Heart right ventricle (tissue), 16 donors: ENCODE measurements at places on chromosomes 7 and 10. TPM values are rescaled to one million over a fixed set of nuclear protein-coding genes. Genes with fewer than 3 reads are reported as not detected.

DNA sequence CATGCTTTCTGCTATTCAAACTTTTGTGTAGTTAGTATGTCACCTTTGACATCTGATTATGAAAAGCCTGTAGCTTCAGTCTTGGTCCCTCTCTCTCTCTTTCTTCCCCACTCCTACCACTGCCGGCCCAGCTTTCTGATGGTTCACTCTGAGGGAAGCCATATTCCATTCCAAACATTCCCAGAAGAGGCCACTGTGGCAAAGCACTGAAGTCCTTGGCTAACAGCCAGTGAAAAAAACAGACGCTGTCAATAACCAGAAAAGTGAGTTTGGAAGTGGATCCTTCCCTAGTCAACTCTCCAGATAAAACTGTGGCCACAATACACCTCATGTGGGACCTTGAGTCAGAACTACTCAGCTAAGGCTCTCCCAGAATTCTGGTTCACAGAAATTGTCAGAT, 950.7 kb upstream of the PHF14 start:
- no peak overlapping the region for H3K4me3 ChIP-seq
- H3K27me3 ChIP-seq, result no peaks in the 10 kb centered on the region
- no peak overlapping the region for H3K27ac ChIP-seq
- H3K4me1 ChIP-seq, result peaks cover 5% of the 10 kb centered on the region

The FAM237B gene
- not detected for total RNA-seq

DNA sequence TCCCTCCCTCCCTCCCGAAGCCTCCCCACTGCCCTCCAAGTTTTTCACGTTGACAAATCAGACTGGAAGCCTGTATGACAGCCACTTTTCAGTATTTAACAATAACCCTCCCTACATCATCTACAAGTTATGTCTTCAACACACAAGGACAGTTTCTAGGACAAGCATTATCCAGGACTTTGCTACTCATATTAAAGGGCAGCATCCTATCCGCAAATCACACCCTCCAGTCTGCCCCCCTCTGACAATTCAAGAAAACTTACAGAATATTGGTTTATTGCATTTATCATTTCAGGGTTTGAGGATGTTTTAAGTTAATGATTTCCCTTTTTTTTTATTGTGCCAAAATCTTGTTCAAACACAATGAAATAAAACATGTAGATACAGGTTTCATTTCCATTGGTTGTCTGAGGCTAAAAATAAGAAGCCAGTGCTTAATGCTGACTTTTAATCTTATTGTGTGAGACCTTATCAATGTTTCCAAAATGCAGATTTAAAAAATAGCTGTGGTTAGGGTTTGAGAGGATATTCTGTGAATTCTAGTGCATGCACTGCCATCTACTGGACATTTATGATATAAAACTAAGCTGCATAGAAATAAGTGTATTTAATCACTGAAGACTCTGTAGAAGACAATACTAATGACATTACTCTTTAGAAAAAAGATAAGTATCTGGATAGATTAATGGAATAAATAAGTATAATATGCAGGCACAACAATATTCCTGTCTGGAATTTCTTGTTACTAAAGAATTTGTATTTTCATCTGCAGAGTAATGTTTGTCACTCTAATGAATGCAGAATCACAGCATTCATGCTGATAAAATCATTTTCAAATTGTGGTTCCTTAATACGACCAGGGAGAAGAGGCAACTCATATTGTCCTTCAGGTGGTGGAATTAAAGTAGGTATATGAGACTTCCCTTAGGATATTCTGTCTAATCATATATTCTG, 64.1 kb downstream of the CAV1 start:
- H3K27me3 ChIP-seq, result no peaks in the 10 kb centered on the region
- peak overlapping the region; percentile 71 for H3K27ac ChIP-seq
- peaks cover 34% of the 10 kb centered on the region for H3K4me1 ChIP-seq
- no peaks in the 10 kb centered on the region for H3K36me3 ChIP-seq
- DNase-seq, result no peak
- no peak overlapping the region for H3K4me3 ChIP-seq

The GJD4 gene
- not detected for total RNA-seq

DNA sequence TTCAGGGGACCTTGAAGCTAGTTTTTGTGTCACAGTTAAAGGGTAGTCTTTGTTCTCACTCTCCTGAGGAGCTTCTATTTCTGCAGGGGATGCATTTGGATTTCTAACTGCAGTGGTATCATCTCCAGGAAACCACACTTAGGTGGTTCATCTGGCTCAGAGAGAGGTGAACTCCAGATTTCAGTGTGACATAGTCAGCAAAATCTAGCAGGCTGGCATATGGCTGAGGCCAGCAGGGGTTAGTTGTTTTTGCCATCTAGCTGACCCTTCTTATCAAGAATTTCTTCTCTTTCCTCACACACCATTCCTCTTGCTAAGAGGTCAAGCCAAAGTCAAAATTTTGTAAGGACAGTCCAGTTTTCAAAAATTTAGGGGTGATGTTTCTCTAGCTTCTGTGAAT, 248.2 kb downstream of the REEP3 start:
- no peak for DNase-seq
- no peak overlapping the region for H3K4me3 ChIP-seq

The PRKG1 gene
- 31.1 TPM for total RNA-seq

DNA sequence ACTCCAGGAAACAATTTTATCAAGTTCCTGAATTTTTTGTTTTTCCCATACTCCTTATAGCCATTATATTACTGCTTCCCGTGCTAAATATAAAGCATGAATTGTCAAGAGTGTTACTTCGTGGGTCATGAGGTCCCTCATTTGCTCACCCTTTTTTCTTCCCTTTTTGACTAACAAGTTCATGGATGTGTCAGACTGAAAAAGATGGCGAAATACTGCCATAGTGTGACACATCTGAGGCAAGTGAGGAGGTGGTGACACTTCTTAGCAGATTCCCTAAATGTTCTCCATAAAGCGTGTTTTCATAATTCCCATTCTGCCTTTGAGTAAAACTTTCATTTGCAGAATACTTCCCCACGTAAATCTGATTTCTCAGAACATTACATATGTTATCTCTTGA, 269.6 kb upstream of the FZD1 start:
- no peaks in the 10 kb centered on the region for H3K36me3 ChIP-seq
- H3K4me3 ChIP-seq, result no peak overlapping the region
- peaks cover 14% of the 10 kb centered on the region for H3K4me1 ChIP-seq

- H3K4me1 ChIP-seq, result no peaks in the 10 kb centered on the region
- no peaks in the 10 kb centered on the region for H3K36me3 ChIP-seq
- H3K27ac ChIP-seq, result no peak overlapping the region
- no peaks in the 10 kb centered on the region for H3K27me3 ChIP-seq
- H3K4me3 ChIP-seq, result no peak overlapping the region
- DNase-seq, result no peak
Observed at GRCh38 chr7:3134745-3135144, 91.1 kb upstream of the CARD11 start.

DNA sequence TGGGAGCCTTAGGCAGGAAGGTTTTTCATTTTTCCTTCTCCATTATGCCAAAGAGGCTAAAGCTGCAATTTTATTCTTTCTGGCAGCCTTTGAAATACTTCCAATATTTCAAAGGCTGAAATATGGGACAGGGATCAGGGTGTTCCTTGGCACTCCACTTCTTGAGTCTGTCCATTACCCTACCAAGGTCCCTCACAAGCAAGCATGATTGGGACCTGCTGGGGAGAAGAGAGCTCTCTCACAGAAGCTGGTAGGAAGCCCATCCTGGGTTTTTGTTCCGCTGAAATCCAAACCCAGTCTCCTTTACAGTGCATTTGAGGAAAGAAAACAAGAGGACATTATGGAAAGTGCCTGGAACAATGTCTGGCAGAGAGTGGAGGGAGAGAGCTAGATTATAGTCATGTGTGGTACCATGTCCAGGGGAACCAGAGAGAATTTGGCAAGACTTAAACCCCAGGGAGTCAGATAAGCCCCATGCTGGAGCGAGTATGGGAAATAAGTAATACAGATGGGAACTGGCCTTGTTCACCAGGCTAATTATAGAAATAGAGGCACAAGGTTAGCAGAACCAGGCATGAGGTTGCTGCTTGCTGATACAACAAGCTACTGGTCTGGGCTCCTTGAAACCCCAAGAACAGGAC, 104.7 kb downstream of the LSM5 start:
- H3K36me3 ChIP-seq, result no peaks in the 10 kb centered on the region
- peaks cover 12% of the 10 kb centered on the region for H3K27me3 ChIP-seq
- no peaks in the 10 kb centered on the region for H3K4me1 ChIP-seq
- H3K27ac ChIP-seq, result no peak overlapping the region
- H3K4me3 ChIP-seq, result no peak overlapping the region
- no peak for DNase-seq

DNA sequence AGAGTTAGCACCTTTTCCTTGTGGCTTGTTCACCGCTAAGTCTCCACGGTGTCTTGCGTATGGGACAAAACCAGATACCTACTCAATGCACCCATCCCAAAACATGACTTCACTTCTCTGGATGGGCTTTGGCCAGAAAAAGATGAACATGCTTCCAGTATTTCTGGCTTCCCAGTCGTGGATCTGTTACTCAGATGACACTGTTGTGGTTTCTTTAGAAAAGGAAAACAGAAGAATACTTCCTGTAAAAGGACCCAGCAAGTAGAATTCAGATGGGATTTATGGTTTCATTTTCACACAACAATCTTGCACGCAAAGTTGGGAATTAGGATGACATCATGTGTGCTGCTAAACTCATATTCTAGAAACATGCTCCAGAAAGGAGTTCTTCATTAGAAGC, 216.7 kb downstream of the ADAM12 start:
- peak overlapping the region; percentile 62 for H3K27ac ChIP-seq
- no peaks in the 10 kb centered on the region for H3K36me3 ChIP-seq
- H3K27me3 ChIP-seq, result no peaks in the 10 kb centered on the region
- DNase-seq, result no peak
- no peaks in the 10 kb centered on the region for H3K4me1 ChIP-seq

GRCh38 chr7:42618651-42619360, 293.1 kb downstream of the C7orf25 start:
- no peak overlapping the region for H3K4me3 ChIP-seq
- DNase-seq, result no peak
- H3K36me3 ChIP-seq, result no peaks in the 10 kb centered on the region

- H3K27ac ChIP-seq, result no peak overlapping the region
- H3K4me1 ChIP-seq, result peaks cover 14% of the 10 kb centered on the region
- H3K27me3 ChIP-seq, result no peaks in the 10 kb centered on the region
- peaks cover 24% of the 10 kb centered on the region for H3K36me3 ChIP-seq
- no peak for DNase-seq
- no peak overlapping the region for H3K4me3 ChIP-seq
Observed at GRCh38 chr7:2553108-2553507, 2.2 kb downstream of the BRAT1 start.

DNA sequence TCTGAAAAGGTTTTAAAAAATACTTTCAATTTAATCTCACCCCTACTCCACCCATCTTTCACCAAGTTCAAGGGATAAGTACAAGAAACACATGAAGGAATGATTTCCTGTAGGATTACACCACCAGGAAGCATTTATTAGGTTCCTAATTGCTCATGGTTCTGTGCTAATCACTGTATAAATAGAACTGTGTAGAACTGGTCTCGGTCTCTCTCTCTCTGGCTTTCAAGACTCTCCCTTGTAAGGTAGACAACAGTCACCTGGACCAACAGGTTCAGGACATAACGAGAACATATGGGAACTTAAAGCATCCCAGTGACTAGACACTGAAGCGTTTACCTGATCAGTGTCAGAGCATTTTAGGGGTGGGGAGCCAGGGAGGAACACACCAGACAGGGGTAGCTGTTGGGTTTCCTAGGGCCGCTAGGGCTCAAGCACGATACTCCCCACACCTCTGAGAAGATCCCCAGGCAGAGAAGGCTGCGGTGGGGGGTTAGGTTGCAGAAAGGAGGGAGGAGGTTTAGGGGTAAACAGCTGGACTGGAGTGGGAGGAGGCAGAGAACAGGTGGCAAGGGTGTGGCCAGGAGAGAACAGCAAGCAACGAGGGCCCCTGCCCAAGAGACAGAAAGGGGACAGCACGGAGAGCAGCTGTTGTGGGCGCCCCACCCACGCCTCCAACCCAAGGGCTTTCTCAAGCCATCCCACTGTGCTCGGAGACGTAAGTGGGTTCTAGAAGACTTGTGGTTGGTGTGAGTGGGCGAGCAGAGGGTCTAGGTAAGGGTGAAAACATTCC, 52.5 kb upstream of the USP6NL start:
- H3K4me1 ChIP-seq, result no peaks in the 10 kb centered on the region
- H3K36me3 ChIP-seq, result no peaks in the 10 kb centered on the region
- no peaks in the 10 kb centered on the region for H3K27me3 ChIP-seq
- H3K27ac ChIP-seq, result no peak overlapping the region
- DNase-seq, result no peak
- no peak overlapping the region for H3K4me3 ChIP-seq

The HTR7 gene
- 0.09 TPM for total RNA-seq

GRCh38 chr7:30923774-30924413, 12.2 kb downstream of the AQP1 start:
- no peak overlapping the region for H3K27ac ChIP-seq
- H3K27me3 ChIP-seq, result no peaks in the 10 kb centered on the region
- peak; percentile 6 for DNase-seq
- H3K36me3 ChIP-seq, result peaks cover 17% of the 10 kb centered on the region
- H3K4me3 ChIP-seq, result no peak overlapping the region

The PNLIPRP3 gene
- total RNA-seq, result not detected

DNA sequence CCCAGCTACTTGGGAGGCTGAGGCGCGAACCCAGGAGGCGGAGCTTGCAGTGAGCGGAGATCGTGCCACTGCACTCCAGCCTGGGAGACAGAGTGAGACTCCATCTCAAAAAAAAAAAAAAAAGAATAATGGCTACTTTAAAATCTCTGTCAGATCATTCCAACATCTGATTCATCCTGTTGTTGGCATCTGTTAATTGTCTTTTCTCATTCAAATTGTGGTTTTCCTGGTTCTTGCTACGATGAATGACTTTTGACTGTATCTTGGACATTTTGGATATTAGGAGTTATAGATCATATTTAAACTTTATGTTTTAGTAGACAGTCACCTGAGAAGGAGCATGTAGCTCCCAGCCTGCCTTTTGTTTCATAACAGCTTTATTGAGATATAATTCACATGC, 8.5 kb downstream of the TPST1 start:
- no peak overlapping the region for H3K4me3 ChIP-seq
- no peaks in the 10 kb centered on the region for H3K27me3 ChIP-seq
- H3K27ac ChIP-seq, result no peak overlapping the region
- no peaks in the 10 kb centered on the region for H3K36me3 ChIP-seq

- no peaks in the 10 kb centered on the region for H3K36me3 ChIP-seq
- no peaks in the 10 kb centered on the region for H3K27me3 ChIP-seq
- H3K27ac ChIP-seq, result no peak overlapping the region
- no peak for DNase-seq
Observed at GRCh38 chr10:6306917-6307316, 104.2 kb downstream of the PFKFB3 start.

The OR2A25 gene
- not detected for total RNA-seq

DNA sequence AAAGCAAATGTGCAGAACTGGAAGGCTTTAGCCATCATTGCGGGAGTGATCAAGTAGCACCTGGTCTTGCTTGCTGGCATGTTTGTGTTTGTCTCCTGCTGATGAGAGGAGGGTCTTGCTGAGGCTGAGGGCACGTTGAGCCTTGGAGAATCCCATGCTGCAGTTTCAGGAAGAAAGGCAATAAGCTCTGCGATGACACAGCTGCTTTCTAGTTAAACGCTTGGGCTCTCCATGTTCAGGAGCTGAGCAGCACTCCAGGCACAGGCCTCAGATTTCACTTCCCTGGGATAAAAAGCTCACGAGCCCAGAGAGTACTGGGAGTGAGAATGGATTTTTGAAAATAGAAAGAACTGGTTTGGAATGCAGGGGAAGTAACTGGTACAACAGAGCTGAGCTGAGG, 100.8 kb downstream of the LRRC18 start:
- peaks cover 11% of the 10 kb centered on the region for H3K4me1 ChIP-seq
- no peaks in the 10 kb centered on the region for H3K36me3 ChIP-seq
- no peaks in the 10 kb centered on the region for H3K27me3 ChIP-seq
- no peak overlapping the region for H3K4me3 ChIP-seq

The MINDY3 gene
- 26.0 TPM for total RNA-seq

The PLA2G12B gene
- not detected for total RNA-seq

- H3K4me3 ChIP-seq, result no peak overlapping the region
- no peaks in the 10 kb centered on the region for H3K36me3 ChIP-seq
- no peak for DNase-seq
- no peak overlapping the region for H3K27ac ChIP-seq
Observed at GRCh38 chr10:68362590-68362989, 29.9 kb upstream of the PBLD start.

The OR2A1 gene
- not detected for total RNA-seq
